ENCODE measurements at places on chromosomes 12 and 14.

- H3K27me3 ChIP-seq: no peaks in the 10 kb centered on the region
- no peak for DNase-seq
- H3K4me3 ChIP-seq: peak overlapping the region; percentile 98
- peaks cover 6% of the 10 kb centered on the region for H3K4me1 ChIP-seq
These were observed 652 bp downstream of the BAZ1A start for GRCh38 chr14:34874386-34875030.

GRCh38 chr14:103139132-103140025 lies 16.1 kb downstream of the TNFAIP2 start:
- peaks cover 20% of the 10 kb centered on the region for H3K36me3 ChIP-seq
- peak overlapping the region; percentile 31 for H3K4me3 ChIP-seq
- H3K27ac ChIP-seq: peak overlapping the region; percentile 84
- peaks cover 33% of the 10 kb centered on the region for H3K4me1 ChIP-seq
- peaks cover 36% of the 10 kb centered on the region for H3K27me3 ChIP-seq

GRCh38 chr14:23930742-23931141 lies 22.8 kb upstream of the DHRS4 start:
- H3K4me3 ChIP-seq: no peak overlapping the region
- H3K4me1 ChIP-seq: no peaks in the 10 kb centered on the region
- H3K27me3 ChIP-seq: no peaks in the 10 kb centered on the region
- DNase-seq: no peak
- no peak overlapping the region for H3K27ac ChIP-seq

DNA sequence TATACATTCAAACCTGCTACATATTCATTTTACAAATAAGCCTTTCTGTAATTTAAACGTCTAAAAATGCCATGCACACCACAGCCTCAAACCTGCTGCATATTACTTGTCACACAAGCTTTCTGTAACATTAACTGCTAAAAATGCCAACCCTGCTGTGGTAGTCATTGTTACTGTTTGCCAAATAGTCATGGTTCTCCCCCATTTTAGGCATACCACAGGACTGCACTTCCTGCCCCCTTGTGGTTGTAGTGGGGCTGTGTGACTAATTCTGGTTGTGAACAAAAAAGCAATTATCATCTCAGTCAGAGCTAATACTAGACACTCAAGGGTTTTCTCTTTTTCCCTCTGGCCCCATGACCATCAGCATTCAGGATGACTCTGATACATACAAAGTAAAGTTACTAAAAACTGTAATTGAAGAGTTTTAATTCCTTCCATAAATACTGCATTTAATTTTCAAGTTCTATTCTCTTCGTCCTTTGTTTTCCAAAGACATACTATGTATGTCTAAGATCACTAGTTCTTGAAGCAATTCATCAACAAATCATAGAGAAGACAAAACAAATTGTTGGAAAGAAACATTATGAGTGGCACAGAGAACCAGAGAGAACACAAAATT lies 5.7 kb upstream of the SLC35F4 start:
- no peak overlapping the region for H3K4me3 ChIP-seq
- no peak overlapping the region for H3K27ac ChIP-seq
- H3K4me1 ChIP-seq: no peaks in the 10 kb centered on the region
- no peak for DNase-seq

- no peak overlapping the region for H3K4me3 ChIP-seq
- no peaks in the 10 kb centered on the region for H3K36me3 ChIP-seq
- DNase-seq: no peak
- no peak overlapping the region for H3K27ac ChIP-seq
- H3K27me3 ChIP-seq: peaks cover 33% of the 10 kb centered on the region
These were observed 3.0 kb downstream of the NPAS3 start for GRCh38 chr14:32941668-32942065.

DNA sequence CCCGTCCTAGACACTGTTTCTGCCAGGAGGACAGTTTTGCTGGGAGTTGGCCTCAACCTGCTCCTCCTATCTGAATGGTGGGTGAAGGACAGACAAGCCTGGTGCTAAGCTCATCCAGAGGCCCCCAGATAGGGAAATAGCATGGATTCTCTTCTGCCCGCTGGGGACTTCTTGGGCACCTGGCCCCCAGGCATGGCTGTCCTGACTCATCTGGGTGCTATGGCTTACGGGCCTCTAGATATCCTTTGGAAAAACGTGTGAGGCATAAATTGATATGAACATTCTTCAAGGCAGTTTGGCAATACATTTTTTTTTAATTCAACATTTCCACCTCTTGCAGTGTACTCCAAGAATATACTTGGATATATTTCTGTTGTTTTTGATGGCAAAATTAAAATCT lies 8.6 kb downstream of the TECPR2 start:
- no peak overlapping the region for H3K4me3 ChIP-seq
- H3K27ac ChIP-seq: no peak overlapping the region
- DNase-seq: no peak
- H3K27me3 ChIP-seq: no peaks in the 10 kb centered on the region
- H3K36me3 ChIP-seq: peaks cover 7% of the 10 kb centered on the region
- no peaks in the 10 kb centered on the region for H3K4me1 ChIP-seq

- H3K36me3 ChIP-seq: no peaks in the 10 kb centered on the region
- no peaks in the 10 kb centered on the region for H3K4me1 ChIP-seq
- H3K27me3 ChIP-seq: no peaks in the 10 kb centered on the region
- H3K27ac ChIP-seq: no peak overlapping the region
- DNase-seq: no peak
These were observed 51.3 kb downstream of the JAG2 start for GRCh38 chr14:105117257-105117646.

- H3K27me3 ChIP-seq: no peaks in the 10 kb centered on the region
- no peak overlapping the region for H3K27ac ChIP-seq
- H3K4me1 ChIP-seq: no peaks in the 10 kb centered on the region
- no peaks in the 10 kb centered on the region for H3K36me3 ChIP-seq
- no peak for DNase-seq
These were observed 898.1 kb downstream of the GALC start for GRCh38 chr14:87094913-87095312.

DNA sequence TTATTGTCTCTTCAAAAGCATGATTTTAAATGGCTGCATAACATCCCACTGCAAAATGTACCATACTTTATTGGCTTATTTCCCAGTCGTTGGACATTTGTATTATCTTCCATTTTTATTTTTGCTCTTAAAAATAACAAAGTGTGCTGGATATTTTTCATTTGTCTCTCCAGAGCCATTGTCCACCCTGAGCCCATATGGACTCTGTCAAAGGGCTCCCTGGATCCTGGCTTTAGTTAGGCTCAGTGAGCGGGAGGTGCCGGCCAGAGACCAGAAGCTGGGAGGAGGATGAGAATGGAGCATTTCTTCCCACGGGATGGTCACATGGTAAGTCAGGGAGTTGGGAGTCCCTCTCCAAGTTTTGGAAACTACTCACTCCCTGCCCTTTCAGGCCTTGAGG lies 296.9 kb downstream of the NUAK1 start:
- H3K36me3 ChIP-seq: no peaks in the 10 kb centered on the region
- no peak overlapping the region for H3K4me3 ChIP-seq
- H3K27me3 ChIP-seq: no peaks in the 10 kb centered on the region
- no peak for DNase-seq
- H3K4me1 ChIP-seq: no peaks in the 10 kb centered on the region

- H3K27me3 ChIP-seq: no peaks in the 10 kb centered on the region
- no peaks in the 10 kb centered on the region for H3K4me1 ChIP-seq
- no peak overlapping the region for H3K27ac ChIP-seq
- no peak for DNase-seq
- no peaks in the 10 kb centered on the region for H3K36me3 ChIP-seq
These were observed 23.3 kb downstream of the SLC38A2 start for GRCh38 chr12:46349253-46349652.

GRCh38 chr14:70008284-70009262 lies 129.4 kb downstream of the SMOC1 start:
- no peak overlapping the region for H3K4me3 ChIP-seq
- no peaks in the 10 kb centered on the region for H3K27me3 ChIP-seq
- H3K36me3 ChIP-seq: no peaks in the 10 kb centered on the region
- no peak for DNase-seq
- no peak overlapping the region for H3K27ac ChIP-seq
- peaks cover 13% of the 10 kb centered on the region for H3K4me1 ChIP-seq

- H3K4me1 ChIP-seq: peaks cover 42% of the 10 kb centered on the region
- H3K36me3 ChIP-seq: no peaks in the 10 kb centered on the region
- H3K4me3 ChIP-seq: no peak overlapping the region
- H3K27me3 ChIP-seq: no peaks in the 10 kb centered on the region
- no peak overlapping the region for H3K27ac ChIP-seq
- DNase-seq: no peak
These were observed 3.7 kb upstream of the ART4 start for GRCh38 chr12:14846876-14847580.

DNA sequence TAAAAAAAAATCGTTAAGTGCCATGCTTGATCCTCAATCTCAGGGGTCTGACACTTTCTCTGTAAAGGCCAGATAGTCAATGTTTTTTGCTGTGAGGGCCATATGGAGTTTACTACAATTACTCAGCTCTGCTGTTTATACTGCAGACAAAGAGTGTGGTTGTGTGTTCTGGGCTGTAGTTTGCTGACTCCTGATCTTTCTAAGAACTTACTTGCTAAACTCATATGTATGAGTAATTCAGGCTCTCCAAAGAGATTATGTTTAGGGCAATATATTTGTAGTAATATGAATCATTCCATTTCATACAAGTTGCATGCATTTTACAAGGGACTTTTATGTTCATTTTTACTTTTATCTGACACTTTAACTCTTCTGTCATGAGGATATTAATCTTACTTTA lies 188.2 kb downstream of the TMTC2 start:
- no peaks in the 10 kb centered on the region for H3K4me1 ChIP-seq
- no peaks in the 10 kb centered on the region for H3K27me3 ChIP-seq
- no peak overlapping the region for H3K27ac ChIP-seq
- no peak overlapping the region for H3K4me3 ChIP-seq

DNA sequence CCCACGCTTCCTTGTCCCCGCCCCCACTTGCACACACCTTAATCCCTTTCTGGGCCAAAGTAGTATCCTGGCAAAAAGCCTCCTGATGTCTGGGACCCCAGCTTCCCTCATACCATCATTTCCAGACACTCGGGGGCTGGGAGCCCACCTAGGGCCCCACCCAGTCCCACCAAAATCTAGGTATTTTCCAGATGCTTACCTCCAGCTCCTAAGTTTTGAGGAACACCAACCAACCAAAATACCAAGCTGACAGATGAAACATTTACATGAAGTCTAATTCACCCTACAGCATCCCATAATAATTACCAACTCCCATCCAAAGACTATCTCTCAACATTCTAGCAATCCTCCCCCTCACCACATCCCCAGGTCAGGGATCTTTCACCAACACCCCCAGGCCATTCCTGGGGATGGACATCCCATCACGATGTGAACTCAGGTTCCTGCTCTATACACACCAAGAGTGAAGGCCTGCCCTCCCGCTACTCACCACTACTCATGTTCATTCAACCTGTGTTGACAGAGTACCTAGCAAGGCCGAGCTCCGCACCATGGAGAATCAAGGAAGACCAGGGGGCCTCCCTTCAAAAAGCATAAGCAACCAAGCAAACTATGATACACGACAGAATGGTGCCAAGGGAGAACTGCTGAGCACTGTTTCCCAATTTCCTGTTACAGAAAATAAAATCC lies 1.6 kb upstream of the CHD4 start:
- H3K4me3 ChIP-seq: no peak overlapping the region
- H3K27ac ChIP-seq: peak overlapping the region; percentile 99
- peaks cover 44% of the 10 kb centered on the region for H3K4me1 ChIP-seq
- H3K36me3 ChIP-seq: no peaks in the 10 kb centered on the region
- no peak for DNase-seq
- no peaks in the 10 kb centered on the region for H3K27me3 ChIP-seq

DNA sequence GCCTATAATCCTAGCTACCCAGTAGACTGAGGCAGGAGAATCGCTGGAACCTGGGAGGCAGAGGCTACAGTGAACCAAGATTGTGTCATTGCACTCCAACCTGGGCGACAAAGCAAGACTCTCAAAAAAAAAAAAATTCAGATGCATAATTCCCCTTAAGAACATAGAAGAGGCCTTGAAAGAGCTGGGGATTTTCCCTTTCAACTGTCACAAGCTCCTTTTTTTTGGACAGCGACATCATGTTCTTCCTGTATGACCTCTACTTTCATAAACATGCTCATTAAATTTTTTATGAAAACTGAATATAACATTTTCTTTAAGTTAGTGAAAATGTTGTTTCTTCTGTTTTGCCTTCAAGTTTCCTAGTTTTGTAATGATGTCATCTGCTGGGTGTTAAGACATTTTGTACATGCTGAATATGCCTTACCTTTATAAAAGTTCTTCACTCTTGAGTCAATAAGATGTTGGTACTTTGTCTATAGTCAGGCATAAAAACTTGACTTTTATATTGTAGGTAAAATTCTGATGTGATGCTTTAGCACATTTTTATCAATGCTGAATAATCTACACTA lies 76.0 kb downstream of the PTHLH start:
- no peak overlapping the region for H3K27ac ChIP-seq
- DNase-seq: no peak
- H3K4me1 ChIP-seq: peaks cover 9% of the 10 kb centered on the region
- H3K36me3 ChIP-seq: no peaks in the 10 kb centered on the region

DNA sequence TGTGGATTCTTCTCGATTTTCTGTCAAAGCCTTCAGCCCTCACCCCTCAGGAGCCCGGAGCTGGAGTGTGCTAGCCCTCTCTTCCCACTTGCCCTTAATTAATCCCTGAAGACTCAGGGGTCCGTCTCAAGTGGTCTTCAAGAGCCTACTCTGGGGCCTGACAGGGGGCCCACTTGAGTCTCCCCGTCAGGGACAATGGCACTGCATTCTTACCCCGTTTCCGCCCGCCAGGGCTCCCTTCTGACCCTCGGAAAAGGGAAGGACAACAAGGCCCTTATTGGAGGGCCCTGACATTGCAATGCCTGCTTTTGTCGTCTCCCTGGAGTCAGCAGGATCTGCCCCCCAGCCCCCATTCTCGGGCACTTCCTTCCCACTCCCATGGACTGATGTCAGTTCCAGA lies 34.4 kb downstream of the TBX3 start:
- H3K27ac ChIP-seq: no peak overlapping the region
- no peak for DNase-seq
- peaks cover 20% of the 10 kb centered on the region for H3K27me3 ChIP-seq
- H3K36me3 ChIP-seq: no peaks in the 10 kb centered on the region
- no peak overlapping the region for H3K4me3 ChIP-seq
- H3K4me1 ChIP-seq: no peaks in the 10 kb centered on the region

DNA sequence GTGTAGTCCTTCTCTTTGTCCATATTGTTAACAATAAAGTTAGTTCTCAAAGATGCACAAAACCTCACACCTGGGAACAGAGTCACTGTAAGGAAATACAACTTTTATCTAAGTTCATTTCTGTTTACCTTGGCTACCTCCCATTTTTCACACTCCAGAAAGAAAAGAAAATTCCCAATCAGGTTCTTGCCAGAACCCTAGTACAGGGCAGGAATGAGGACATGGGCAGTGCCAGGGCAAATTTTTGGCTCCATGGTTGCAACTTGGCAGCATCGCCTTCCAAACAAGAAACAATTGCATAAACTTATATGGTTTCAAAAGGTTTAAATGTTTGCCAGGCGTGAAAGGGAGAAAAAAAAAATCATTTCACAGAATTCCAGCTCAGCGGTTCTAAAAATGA lies 296.3 kb upstream of the PRKD1 start:
- no peaks in the 10 kb centered on the region for H3K36me3 ChIP-seq
- no peak overlapping the region for H3K4me3 ChIP-seq
- DNase-seq: no peak
- peaks cover 3% of the 10 kb centered on the region for H3K4me1 ChIP-seq

- no peak overlapping the region for H3K27ac ChIP-seq
These were observed 356.2 kb downstream of the NELL2 start for GRCh38 chr12:44519931-44520330.
